ENCODE measurements at places on chromosomes 6 and 20.

DNA sequence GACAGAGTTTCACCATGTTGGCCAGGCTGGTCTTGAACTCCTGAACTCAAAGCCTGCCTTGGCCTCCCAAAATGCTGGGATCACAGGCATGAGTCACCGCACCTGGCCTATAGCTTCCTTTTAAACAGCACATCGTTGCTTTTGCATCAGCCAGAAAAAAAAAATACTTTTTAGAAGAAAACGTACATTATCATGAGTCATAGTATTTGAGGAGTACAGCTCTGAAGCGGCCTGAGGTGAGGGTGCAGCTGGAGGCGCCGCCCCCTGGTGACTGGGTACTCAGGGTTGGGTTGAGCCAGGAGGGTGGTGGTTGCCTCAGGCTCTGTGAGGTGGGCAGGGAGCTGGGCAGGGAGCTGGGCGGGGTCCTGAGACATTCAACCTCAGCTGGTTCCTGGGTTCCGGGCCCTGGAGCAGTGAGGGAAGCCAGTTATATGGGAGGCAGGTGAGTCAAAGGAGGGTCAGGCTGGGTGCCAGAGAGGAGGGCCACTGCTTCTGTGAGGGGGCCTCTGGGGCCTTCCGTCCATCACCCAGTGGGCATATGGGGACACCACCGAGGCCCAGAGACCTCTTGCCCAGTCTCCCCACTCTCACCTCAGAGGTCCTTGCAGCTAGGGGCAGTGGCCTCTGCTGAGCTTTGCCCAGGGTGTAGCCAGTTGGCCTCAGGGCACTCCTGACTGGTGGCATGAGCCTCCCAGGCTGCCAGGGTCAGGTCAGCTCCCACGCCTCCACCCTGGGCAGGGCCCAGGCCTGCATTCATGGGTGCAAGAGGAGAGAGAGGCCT is 11.7 kb upstream of the ID1 start:
- DNase-seq, result no peak

DNA sequence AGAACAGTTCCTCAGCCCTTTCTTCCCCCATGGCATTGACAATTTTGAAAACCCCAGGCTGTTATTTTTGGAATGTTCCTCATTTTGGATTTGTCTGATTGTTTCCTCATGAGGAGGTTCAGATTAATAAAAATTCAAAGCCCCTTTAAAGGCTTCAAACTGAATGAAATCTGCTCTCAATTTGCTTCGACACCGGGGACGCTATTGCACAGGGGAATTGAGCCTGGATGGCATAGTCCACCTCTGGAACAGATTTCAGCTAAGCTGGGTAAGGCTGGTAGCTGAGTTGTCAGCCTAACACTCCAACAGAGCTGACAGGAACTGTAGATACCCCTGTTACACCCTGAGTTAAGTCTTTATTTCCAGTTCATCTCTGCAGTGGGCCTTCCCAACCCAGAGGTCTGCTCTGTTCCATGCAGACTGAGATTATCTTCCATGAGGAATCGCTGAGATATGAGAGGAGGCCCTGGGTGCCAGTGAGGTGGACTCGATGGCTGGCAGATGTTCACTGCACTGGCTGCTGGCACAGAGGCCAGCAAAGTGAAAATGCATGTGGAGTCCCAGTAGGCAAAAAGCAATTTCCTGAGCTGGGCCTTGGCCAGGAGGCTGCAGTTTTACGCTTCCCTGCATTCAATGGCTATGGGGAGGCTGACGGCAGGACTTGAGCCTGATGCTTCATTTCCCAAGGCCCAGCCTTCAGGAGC is 73.3 kb upstream of the PAX1 start:
- no peak for DNase-seq

DNA sequence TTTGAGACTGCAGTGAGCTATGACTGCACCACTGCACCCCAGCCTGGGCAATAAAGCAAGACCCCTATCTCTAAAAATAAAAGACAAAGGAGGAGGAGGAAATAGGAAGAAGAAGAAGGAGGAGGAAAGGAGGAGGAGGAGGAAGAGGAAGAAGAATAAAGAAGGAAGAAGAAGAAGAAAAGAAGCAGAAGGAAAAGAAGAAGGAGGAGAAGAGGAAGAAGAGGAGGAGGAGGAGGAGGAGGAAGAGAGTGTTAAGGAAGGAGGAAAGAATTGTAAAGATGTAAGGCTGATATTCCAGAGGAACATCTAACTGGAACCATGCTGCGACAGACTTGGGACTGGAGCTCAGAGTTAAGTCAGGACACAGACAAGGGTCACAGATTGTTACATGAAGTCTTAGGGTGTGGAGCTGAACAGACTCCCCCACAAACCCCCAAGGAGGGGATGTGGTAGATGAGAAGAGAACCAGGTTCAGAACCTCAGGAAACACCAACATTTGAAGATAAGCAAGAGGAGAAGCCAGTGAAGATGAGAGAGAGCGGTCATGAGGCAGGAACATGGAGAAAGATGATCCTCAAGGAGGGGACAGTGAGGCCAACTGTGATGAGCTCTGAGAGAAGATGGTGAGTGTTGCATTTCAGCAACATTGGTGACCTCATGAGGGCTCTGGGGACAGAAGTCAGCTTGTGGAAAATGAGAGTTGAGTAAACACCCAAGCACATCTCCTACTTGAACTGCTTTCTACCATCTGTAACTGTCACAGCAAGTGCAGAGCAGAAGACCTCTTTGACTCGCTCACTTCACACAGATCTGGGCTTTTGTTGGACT is 118.2 kb downstream of the CD164 start:
- no peak for DNase-seq

- DNase-seq, result no peak
Observed at GRCh38 chr20:33477386-33478234, 12.3 kb upstream of the CBFA2T2 start.

DNA sequence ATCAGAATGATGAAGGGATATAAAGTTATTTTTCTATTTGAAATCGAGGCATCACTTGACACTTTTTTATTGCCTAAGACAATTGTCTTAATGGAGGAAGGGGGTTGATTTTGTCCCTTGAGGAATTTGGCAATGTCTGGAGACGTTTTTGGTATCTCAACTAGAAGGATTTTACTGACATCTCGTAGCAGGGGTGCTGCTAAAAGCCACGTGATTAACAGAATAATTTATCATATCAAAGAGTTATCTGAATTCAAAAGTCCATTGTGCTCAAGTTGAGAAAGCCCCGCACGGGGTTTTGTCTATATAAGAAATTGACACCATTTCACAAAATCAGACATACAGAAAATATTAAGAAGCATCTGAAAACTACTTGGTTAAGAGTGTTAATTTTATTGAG is 1.5 kb upstream of the TAAR6 start:
- peak; percentile 48 for DNase-seq
